Liver (tissue), 10 donors: ENCODE measurements at places on chromosomes 1 and 21. TPM values are rescaled to one million over a fixed set of nuclear protein-coding genes. Genes with fewer than 3 reads are reported as not detected.

Gene SYT2
- not detected for total RNA-seq

DNA sequence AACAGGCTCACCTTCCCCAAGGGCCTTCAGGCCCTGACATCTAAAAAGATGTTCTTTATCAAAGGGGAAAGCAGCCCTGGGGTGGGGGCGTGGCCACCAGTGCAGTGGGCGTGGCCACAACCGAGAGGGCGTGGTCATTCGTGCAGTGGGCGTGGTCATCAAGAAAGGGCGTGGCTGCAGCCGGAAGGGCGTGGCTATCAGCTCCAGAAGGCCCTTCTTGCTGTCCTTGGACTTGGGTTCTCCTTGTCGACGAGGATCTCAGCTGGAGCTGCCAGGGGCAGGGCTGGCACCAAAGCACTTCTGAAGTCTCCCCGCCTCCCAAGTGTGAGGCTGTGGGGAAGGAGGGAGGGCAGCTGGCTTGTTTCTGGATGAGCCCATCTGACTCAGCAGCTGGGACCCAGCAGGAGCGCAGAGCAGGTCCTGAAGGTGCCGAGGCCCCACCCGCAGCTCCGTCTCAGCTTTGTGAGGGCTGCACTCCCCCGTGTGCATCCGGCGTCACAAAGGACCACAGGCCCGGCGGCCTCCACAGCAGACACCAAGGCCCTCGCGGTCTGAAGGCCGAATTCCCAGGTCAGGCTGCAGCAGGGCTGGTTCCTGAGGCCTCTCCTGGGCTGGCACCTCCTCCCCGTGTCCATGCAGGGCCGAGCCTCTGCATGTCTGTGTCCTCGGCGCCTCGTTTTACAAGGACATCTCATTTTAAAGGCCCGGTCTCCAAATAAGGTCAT is 12.8 kb downstream of the PDE9A start:
- H3K36me3 ChIP-seq = no peaks in the 10 kb centered on the region
- no peaks in the 10 kb centered on the region for H3K4me1 ChIP-seq
- H3K27me3 ChIP-seq = no peaks in the 10 kb centered on the region

DNA sequence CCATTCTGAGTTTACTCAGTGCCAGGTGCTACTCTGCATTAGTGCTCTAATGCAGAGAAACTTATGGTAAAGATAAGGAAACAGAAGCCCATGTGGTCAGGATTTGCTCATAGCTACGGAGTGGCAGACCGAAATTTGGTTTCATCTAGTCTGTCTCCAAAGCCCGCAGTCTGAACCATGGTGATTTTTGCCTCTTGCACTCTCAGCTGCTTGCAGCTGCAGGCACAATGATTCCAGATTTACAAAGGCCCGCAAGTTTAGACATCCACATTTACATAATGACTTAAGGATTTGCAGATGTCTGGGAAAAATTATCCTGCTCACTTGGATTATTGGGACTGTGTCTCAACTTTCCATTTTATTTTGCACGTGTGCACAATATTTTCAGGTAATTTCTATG is 161.3 kb upstream of the KCNJ6 start:
- no peak overlapping the region for H3K4me3 ChIP-seq
- no peaks in the 10 kb centered on the region for H3K27me3 ChIP-seq
- no peak for DNase-seq
- H3K4me1 ChIP-seq = no peaks in the 10 kb centered on the region
- H3K36me3 ChIP-seq = no peaks in the 10 kb centered on the region

DNA sequence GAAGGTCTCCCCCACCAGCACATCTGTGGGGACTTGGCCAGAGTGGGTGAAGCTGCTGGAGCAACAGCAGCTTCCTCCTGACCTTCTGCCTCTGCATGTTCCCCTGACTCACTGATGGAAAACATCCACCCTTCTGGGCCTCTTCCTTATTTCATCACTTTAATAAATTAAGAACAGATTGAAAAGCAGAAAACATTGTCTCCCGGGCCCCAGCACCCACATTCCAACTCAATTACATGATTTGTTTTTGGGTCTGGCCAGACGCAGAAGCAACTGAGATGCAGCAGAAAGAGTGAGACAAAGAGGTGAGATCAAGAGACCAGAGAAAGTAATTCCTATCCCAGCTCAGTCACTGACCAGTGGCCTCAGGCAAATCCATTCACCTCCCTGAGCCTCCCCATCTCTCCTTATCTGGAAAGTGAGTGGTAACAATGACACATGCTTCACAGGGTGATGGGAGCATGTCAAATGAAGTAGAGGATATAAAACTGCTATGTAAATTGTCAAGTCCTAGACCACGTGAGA is 157.1 kb downstream of the ELAVL4 start:
- DNase-seq = no peak
- no peaks in the 10 kb centered on the region for H3K36me3 ChIP-seq
- H3K4me1 ChIP-seq = no peaks in the 10 kb centered on the region
- peaks cover 4% of the 10 kb centered on the region for H3K27me3 ChIP-seq
- H3K4me3 ChIP-seq = no peak overlapping the region
- no peak overlapping the region for H3K27ac ChIP-seq

GRCh38 chr21:45496151-45496967 is 45.9 kb downstream of the SLC19A1 start:
- H3K27me3 ChIP-seq = no peaks in the 10 kb centered on the region
- peaks cover 39% of the 10 kb centered on the region for H3K36me3 ChIP-seq
- H3K4me1 ChIP-seq = no peaks in the 10 kb centered on the region
- H3K4me3 ChIP-seq = no peak overlapping the region
- DNase-seq = no peak
- H3K27ac ChIP-seq = no peak overlapping the region

Gene PARS2
- total RNA-seq = 3.4 TPM

DNA sequence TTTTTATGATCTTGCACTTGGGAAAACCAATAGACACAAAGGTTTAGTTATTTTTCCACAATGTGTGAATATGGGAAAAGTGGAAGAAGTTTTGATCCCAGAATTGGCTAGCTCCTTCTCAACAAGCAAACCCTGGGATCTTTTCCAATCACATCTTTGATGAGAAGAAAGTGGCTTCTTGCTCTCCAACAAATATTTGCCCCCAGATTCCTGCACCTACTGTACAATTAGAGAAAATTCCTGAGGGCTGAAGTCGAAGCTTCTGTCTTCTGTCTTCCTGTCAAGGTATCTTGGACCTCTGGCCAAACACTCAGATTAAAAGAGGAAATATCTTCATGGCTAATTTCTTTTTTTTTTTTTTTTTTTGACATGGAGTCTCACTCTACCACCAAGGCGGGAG is 113.1 kb upstream of the SLC45A1 start:
- no peaks in the 10 kb centered on the region for H3K27me3 ChIP-seq
- H3K4me3 ChIP-seq = no peak overlapping the region
- no peak overlapping the region for H3K27ac ChIP-seq

Gene LCK
- 0.93 TPM for total RNA-seq

Gene MYBPH
- 0.09 TPM for total RNA-seq

Gene IL19
- total RNA-seq = not detected

Gene MRPL24
- total RNA-seq = 47.4 TPM
